ENCODE measurements at places on chromosomes 1 and 21.

GRCh38 chr1:208604295-208604694 lies 360.1 kb upstream of the PLXNA2 start:
- DNase-seq, result no peak

DNA sequence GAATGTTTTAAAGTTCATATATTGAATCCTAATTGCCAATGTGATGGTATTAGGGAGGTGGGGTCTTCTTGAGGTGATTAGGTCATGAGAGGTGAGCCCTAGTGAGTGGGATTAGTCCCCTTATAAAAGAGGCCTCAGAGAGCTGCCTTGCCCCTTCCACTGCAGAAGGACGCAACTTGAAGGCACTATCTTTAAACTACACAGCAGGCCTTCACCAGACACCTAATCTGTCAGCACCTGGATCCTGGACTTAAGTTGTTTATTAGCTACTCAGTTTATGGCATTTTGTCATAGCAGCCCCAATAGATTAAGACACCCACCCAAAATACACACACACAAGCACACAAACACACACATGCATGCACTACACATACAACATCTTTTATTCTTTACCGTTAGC lies 61.4 kb downstream of the DAB1 start:
- no peak for DNase-seq

GRCh38 chr1:219790834-219791615 lies 137.3 kb downstream of the SLC30A10 start:
- DNase-seq, result no peak

GRCh38 chr1:18668750-18669404 lies 38.2 kb downstream of the PAX7 start:
- DNase-seq, result no peak

GRCh38 chr1:938088-938683 lies 14.5 kb downstream of the SAMD11 start:
- DNase-seq, result no peak

Measured in stimulated activated CD4-positive, alpha-beta T cell treated with anti-CD3 and anti-CD28 coated beads, Interleukin-2, amount 100 ng/mL, for 24 hours (primary cell).